ENCODE measurements at places on chromosomes 11 and 22. TPM values are rescaled to one million over a fixed set of nuclear protein-coding genes. Genes with fewer than 3 reads are reported as not detected.

- H3K4me1 ChIP-seq = peaks cover 46% of the 10 kb centered on the region
- peak overlapping the region; percentile 90 for H3K27ac ChIP-seq
- peak; percentile 87 for DNase-seq
- H3K36me3 ChIP-seq = peaks cover 44% of the 10 kb centered on the region
These were observed 940 bp upstream of the TNKS1BP1 start for GRCh38 chr11:57325735-57326048.

DNA sequence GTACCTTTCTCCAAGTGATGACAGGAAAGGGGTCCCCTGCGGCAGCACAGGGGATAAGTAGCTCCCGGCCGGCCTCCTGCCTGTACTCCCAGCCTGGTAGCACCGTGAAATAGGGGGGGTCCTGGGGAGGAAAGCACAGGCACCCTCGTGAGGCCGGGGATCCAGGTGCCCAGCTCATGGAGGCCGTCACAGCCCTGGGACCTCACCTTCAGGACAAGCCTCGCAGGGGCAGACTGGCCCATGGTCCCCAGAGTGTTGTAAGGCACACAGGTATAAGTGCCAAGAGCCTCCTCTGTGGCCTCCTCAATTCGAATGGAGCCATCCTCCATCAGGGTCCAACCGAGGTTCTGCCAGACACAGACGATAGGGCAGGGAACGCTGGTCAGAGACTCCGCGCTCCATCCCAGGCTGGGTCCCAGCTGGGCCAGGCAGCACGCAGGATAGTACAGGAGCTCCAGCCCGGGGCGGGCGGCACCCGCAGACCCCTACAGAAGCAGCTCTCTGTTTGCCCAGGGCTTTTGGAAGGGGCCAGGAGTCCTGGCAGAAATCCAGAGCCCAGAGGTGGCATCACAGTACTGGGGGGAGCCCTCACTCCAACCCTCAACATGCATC, 25.2 kb downstream of the IGSF9B start:
- no peak overlapping the region for H3K4me3 ChIP-seq
- H3K4me1 ChIP-seq = no peaks in the 10 kb centered on the region
- DNase-seq = no peak
- H3K27me3 ChIP-seq = no peaks in the 10 kb centered on the region

Gene IL18
- 11.1 TPM for total RNA-seq

DNA sequence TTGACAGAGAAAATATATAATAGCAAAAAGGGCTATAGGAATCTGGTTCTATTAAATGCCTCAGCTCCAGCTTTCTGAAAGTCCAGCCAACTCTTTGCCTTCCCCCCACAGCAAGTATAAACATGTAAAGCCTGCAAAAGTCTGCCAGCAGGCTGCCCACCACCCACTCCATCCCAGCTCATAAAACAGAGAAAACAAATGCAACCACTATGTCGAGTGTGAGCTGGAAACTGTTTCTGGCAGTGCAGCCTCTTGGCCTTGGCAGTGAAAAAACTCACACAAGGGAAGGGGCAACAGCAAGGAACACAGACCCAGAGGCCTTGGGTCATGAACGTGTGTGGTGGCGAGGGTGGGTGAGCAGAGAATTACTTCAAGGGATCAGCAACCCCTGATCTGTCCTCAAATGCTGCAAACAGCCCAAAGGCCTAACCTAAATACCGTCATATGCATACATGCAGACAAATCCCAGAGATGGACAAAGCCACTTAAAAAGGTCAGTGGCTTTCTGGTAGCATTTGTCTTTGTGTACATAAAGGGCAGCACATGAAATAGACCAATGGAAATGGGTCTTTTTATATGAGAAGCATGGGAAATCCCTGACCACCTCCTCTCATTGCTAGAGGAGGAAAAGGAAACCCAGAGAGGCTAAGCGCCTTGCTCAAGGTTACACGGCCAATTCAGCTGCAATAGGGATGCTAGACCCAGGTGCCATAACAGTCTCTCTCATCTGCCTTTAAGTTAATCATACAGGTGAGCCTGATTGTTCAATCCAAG, 74.8 kb downstream of the NAT10 start:
- H3K4me1 ChIP-seq = no peaks in the 10 kb centered on the region
- H3K36me3 ChIP-seq = no peaks in the 10 kb centered on the region
- no peaks in the 10 kb centered on the region for H3K27me3 ChIP-seq
- no peak overlapping the region for H3K27ac ChIP-seq
- H3K4me3 ChIP-seq = no peak overlapping the region

DNA sequence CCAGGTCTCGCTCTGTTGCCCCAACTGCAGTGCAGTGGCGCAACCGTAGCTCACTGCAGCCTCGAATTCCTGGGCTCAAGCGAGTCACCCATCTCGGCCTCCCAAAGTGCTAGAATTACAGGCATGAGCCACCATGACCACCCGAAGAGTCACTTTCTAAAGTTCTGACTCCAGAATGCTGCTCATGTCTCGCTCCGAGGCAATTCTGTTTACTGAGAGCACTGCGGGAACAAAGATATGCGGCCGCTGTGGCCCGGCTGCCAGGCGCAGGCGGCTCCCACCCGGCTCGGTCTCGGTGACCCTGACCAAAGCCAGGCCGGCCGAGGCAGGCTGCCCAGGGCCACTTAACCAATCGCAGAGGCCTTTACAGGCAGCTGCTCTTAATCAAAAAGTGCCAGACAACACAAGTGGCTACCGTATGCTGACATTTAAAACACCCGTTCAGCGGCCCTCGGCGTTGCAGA, 78.7 kb downstream of the PHF21B start:
- peaks cover 19% of the 10 kb centered on the region for H3K4me1 ChIP-seq
- no peaks in the 10 kb centered on the region for H3K27me3 ChIP-seq
- H3K36me3 ChIP-seq = no peaks in the 10 kb centered on the region

Gene FEN1
- 4.0 TPM for total RNA-seq

- no peaks in the 10 kb centered on the region for H3K36me3 ChIP-seq
- H3K4me1 ChIP-seq = peaks cover 12% of the 10 kb centered on the region
- H3K4me3 ChIP-seq = no peak overlapping the region
- no peak overlapping the region for H3K27ac ChIP-seq
These were observed 28.5 kb downstream of the POU2AF3 start for GRCh38 chr11:111326824-111327223.

DNA sequence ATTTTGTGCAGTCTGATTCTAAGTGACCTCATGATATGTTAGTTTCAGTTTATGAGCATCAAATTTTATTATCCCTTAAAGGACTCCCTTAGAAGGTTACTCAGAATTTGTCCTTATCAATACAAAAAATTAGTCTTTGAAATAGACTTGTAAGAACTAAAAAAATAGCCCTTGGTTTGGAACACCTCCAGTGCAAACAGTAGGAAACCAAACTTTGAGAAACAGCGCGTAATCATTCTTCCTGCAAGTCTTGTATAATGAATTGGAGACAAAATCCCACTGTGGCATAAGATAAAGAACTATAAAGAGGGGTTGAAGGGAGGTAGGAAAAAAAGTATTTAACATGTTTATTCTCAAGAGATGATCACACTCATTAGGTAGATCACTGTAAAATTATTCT, 10.8 kb upstream of the MSANTD4 start:
- no peak overlapping the region for H3K4me3 ChIP-seq
- no peak for DNase-seq
- no peaks in the 10 kb centered on the region for H3K4me1 ChIP-seq
- no peaks in the 10 kb centered on the region for H3K36me3 ChIP-seq
- H3K27me3 ChIP-seq = no peaks in the 10 kb centered on the region

DNA sequence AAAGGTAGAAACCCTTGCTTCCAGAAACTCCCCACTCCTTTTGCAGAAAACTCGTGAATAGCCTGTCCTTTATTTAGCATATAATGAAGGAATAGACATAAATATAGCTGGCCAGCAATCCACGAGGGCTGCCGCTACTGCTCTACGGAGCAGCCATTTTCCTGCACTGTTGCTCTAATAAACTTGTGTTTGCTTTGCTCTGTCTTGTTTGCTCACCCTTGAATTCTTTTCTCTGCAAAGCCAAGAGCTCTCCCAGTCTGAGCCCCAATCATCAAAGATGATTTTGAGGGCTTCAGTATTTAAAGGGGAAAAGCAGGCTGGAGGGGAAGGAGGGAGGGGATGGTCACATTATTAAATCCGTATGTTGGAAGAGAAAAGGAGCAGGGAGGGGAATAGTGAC, 16.6 kb upstream of the CHKA start:
- H3K36me3 ChIP-seq = no peaks in the 10 kb centered on the region
- H3K27me3 ChIP-seq = no peaks in the 10 kb centered on the region
- no peak overlapping the region for H3K4me3 ChIP-seq
- H3K4me1 ChIP-seq = peaks cover 6% of the 10 kb centered on the region
- DNase-seq = no peak

DNA sequence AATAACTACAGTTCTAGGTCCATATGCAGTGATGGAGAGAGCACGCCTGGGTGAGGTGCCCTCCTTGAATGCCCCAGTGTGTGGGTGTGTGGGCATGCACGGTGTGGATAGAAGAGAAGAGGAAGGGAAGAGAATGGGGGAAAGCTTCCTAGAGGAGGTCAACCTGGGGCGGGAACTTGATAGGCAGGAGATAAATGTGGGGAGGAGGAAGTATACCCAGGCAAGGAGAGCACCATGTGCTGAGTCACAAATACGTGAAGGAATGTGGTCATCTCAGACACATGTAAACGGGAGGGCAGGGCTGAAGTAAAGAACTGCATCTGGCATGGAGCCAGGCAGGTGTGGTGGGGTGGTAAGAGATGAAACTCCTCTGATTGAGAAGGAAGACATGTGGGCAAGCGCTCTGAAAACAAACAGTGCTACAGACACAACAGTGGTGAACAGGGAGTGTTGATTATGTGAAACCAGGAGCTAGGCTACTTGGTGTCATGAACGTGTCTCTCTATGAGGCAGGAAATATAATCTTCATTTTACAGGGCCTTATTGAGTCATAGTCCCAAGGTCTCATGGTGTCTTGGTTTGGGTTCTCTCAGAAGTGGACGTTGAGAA, 61.5 kb upstream of the EED start:
- no peak overlapping the region for H3K4me3 ChIP-seq
- H3K4me1 ChIP-seq = peaks cover 30% of the 10 kb centered on the region

GRCh38 chr11:33379947-33380346, 122.8 kb downstream of the HIPK3 start:
- no peak overlapping the region for H3K27ac ChIP-seq
- no peaks in the 10 kb centered on the region for H3K36me3 ChIP-seq
- H3K4me3 ChIP-seq = no peak overlapping the region
- no peak for DNase-seq
- no peaks in the 10 kb centered on the region for H3K4me1 ChIP-seq

GRCh38 chr11:10659339-10660216, 34.0 kb downstream of the IRAG1 start:
- DNase-seq = no peak
- no peaks in the 10 kb centered on the region for H3K27me3 ChIP-seq
- H3K4me1 ChIP-seq = peaks cover 65% of the 10 kb centered on the region
- peak overlapping the region; percentile 62 for H3K27ac ChIP-seq
- no peak overlapping the region for H3K4me3 ChIP-seq
- no peaks in the 10 kb centered on the region for H3K36me3 ChIP-seq

Gene TSPAN4
- total RNA-seq = 37.2 TPM

GRCh38 chr11:46903846-46904245, 14.5 kb downstream of the LRP4 start:
- H3K4me1 ChIP-seq = peaks cover 22% of the 10 kb centered on the region
- no peak overlapping the region for H3K4me3 ChIP-seq
- DNase-seq = no peak
- H3K36me3 ChIP-seq = peaks cover 13% of the 10 kb centered on the region
- peak overlapping the region; percentile 73 for H3K27ac ChIP-seq

Gene TMEM191B
- total RNA-seq = not detected

Gene ARHGEF17
- total RNA-seq = 59.9 TPM

- H3K4me3 ChIP-seq = no peak overlapping the region
- no peaks in the 10 kb centered on the region for H3K27me3 ChIP-seq
These were observed 162.7 kb upstream of the SORL1-AS1 start for GRCh38 chr11:121615501-121615900.

DNA sequence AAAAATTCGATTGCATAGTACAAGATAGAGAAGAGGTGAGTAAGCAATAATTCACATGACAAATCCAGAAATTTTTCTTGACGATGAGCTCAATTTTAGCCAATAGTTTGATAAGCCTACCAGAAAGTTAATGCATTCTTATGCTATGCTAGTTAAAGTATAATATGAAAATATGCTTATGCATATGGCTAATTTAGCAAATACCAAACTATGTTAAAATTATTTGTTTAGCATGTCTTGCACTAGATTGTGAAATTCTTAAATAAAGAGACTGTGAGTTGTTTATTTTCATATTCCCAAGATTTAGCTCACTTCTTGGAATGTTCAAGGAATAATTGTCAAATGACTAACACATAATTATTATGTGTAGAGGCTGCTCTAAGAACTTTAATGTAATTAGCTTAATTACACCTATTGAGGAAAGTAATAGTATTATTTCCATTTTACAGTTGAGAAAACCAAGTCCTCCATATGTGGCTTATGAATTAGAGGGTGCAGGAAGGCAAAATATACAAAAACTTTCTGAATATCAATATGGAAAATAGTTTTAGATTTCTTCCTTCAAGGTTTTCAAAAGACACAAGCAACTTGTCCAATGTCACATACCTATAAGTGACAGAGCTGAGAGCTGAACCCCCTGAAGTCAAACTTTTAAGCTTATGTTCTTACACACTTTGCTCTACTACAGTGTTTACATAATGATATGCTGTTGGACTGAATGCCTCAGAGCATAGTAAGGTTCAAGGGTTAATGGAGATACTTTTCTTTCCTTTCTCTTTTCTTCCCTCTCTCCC, 45.9 kb upstream of the ARHGAP20 start:
- no peak for DNase-seq
- H3K4me3 ChIP-seq = no peak overlapping the region
- no peaks in the 10 kb centered on the region for H3K4me1 ChIP-seq
- H3K36me3 ChIP-seq = no peaks in the 10 kb centered on the region

DNA sequence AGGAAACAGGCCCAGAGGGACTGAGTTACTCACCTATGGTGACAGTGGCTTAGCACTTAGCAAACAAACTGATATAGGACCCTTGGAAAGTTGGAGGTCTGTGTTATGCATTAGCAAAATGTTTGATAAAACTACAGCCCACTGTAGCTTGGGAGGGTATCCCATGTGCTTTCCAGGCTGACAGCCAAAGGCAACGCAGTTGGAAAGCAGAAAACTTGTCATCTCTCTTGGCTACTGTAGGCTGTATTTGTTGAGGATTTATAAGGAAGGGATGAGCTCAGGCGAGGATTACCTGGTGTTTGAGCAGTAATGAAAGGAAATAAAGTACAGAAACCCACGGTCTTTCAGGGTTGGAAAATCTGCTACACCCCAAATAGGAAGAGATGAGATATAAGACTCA, 23.8 kb downstream of the SDHAF2 start:
- H3K36me3 ChIP-seq = no peaks in the 10 kb centered on the region
- no peak for DNase-seq
- no peaks in the 10 kb centered on the region for H3K4me1 ChIP-seq

- peak overlapping the region; percentile 42 for H3K27ac ChIP-seq
- H3K27me3 ChIP-seq = no peaks in the 10 kb centered on the region
- DNase-seq = no peak
- peaks cover 44% of the 10 kb centered on the region for H3K36me3 ChIP-seq
- no peaks in the 10 kb centered on the region for H3K4me1 ChIP-seq
These were observed 5.4 kb upstream of the TTC36 start for GRCh38 chr11:118521892-118522311.

Gene TRPM5
- not detected for total RNA-seq

GRCh38 chr22:45552580-45553350, 50.1 kb downstream of the FBLN1 start:
- H3K27ac ChIP-seq = peak overlapping the region; percentile 64
- H3K4me3 ChIP-seq = no peak overlapping the region
- no peaks in the 10 kb centered on the region for H3K27me3 ChIP-seq
- no peaks in the 10 kb centered on the region for H3K4me1 ChIP-seq

Measured in right atrium auricular region (tissue), 2 donors.